ENCODE measurements at places on chromosomes 16 and 17.
A peak's percentile ranks its signal among the peaks of the same experiment; 100 is the strongest.

- DNase-seq, result no peak
Observed at GRCh38 chr16:85927959-85928358, 29.0 kb downstream of the IRF8 start.

DNA sequence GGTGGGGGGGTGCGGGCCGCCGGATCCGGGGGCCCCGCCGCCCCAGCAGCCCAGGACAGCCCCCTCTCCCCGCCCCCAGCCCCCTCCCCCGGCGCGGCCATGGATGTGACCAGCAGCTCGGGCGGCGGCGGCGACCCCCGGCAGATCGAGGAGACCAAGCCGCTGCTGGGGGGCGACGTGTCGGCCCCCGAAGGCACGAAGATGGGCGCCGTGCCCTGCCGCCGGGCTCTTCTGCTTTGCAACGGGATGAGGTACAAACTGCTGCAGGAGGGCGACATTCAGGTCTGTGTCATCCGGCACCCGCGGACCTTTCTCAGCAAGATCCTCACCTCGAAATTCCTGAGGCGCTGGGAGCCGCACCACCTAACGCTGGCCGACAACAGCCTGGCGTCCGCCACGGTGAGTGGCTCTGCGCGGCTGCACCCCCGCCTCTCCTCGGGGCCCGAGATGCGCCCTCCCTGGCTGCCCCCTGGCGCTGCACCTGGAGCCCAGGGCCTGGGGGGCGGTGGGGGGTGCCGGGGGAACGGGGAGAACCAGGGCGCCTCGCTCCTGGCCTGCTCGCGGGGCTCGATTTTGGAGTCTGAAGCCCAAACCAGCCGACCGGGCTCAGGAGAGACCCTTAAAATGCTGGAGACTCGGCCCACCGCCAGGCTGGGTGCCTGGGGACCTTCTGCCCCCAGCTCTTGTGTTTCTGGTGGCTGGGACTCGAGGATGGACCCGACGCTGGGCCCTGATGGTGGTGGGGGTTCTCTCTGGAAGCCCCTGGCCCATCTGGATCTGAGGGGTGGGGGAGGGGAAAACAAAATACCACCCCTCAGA, 744 bp downstream of the CMIP start:
- DNase-seq, result peak; percentile 31

- DNase-seq, result no peak
Observed at GRCh38 chr16:88499836-88500251, 46.8 kb downstream of the ZFPM1 start.

GRCh38 chr16:68283346-68283745, 19.0 kb downstream of the SLC7A6 start:
- DNase-seq, result no peak

GRCh38 chr17:64448665-64449512, at the start of gene MILR1:
Gene MILR1 (plus strand): TSS chr17:64449115. CDS start chr17:64449169, 54 bp downstream.
- DNase-seq, result no peak

- DNase-seq, result no peak
Observed at GRCh38 chr17:48251950-48252349, 144.4 kb downstream of the SNX11 start.

DNA sequence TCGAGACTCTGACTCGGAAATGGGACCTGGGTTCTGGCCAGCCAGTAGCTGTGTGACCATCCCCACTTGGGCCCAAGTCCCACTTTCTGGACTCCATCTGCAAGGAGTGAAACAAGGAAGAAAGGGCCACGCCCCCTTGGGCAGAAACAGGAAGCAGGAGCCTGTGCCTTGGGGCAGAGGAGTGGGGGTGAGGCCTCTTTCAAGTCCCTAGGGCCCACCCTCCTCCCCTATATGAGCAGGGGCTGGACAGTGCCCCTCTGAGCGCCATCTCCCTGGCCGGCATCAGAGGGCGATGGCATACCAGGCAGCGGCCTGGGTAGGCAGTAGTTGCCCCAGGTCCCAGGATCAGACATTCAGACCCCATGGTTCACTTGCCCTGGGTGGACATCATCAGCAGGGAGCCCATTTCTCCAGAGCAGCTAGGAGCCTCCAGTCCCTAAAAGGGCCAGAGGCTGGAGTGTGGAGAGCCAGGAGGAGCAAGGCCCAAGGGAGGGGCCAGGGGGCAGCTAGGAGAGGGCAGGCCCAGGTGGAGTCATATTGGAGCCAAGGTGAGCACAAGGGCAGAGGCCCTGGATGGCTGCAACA, 7.1 kb downstream of the BCAR1 start:
- no peak for DNase-seq

GRCh38 chr17:20067711-20068110, 58.6 kb downstream of the SPECC1 start:
- no peak for DNase-seq

- no peak for DNase-seq
Observed at GRCh38 chr16:57997528-57998265, 2.8 kb downstream of the ZNF319 start.

DNA sequence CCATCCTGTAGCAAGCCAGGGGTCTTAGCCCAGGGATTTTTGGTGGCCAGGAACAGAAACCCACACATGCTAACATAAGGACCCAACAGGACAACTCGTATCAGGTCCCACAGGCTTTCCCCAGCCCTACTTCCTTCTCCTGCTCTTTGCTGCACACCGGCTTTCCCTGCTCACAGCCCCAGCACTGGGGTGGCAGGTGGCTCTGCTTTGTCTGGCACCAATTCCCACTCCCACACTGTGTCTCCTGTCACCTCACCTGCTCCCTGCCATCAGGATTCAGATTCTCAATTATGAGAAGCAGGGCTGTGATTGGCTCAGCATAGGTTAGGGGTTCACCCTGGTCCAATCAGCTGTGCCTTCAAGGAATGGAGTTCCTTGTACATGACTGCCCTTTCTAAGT, 94.1 kb downstream of the TMEM132E start:
- DNase-seq, result no peak

DNA sequence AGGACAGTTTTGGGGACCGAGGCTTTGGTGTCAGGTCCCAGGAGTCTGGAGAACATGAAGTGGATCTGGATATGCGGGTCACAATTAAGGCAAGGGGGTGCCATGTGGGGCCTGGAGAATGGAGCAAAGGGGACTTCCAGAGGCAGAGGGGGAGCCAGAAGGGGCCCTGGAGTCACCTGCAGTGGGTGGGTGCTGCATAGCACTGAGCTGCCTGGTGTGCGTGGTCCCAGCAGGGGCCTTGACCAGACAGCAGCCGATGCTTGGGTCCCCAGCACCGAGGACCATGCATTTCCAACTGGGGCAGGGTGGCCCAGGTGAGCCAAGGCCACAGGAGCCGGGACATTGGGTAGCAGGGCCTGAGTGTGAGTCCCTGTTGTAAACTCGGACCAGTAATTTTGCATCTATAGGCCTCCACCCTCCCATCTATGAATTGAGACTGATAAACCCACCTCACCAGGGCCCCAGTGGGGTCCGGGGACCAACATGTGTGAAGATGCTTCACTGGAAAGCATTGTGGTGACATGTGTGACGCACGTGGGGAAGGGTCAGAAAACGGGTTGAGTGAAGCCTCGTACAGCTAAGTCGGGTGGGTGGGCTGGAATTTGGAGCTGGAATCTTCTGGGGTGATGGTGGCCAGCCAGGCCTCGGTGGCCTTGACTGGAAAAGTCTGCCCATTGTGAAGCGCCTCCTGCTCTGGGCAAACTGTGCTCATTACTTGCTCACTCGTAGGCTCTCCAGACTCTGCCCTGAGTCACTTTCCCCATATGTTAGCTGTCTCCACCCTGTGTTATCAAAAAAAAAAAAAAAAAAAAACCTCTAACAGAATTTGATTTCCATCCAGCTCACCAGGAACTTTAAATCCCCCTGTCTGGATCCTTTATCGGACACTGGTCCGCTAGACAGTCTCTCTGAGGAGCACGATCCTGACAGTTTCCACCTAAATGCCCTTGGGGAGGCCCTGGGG, 90.5 kb upstream of the ZNF469 start:
- DNase-seq, result no peak

- DNase-seq, result no peak
Observed at GRCh38 chr17:42830971-42831370, 2.2 kb upstream of the PSME3 start.

DNA sequence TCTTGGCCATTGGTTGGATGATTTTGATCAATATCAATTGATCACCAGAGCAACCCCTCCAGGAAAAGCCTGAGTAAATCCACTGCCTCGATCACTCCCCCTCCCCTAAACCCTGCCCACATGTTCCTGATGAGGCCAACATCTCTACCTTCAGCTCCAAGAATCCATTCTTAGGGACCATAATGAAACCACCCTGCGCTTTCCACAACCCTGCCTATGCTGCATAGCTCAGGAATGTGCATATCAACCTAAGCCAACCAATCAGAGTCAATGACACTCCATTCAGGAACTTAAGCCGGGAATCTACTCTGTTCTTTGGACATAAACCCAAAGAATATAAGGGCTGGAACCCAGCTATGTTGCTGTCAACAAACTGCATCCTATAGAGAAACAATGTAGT, 86.3 kb downstream of the MYH11 start:
- DNase-seq, result no peak

DNA sequence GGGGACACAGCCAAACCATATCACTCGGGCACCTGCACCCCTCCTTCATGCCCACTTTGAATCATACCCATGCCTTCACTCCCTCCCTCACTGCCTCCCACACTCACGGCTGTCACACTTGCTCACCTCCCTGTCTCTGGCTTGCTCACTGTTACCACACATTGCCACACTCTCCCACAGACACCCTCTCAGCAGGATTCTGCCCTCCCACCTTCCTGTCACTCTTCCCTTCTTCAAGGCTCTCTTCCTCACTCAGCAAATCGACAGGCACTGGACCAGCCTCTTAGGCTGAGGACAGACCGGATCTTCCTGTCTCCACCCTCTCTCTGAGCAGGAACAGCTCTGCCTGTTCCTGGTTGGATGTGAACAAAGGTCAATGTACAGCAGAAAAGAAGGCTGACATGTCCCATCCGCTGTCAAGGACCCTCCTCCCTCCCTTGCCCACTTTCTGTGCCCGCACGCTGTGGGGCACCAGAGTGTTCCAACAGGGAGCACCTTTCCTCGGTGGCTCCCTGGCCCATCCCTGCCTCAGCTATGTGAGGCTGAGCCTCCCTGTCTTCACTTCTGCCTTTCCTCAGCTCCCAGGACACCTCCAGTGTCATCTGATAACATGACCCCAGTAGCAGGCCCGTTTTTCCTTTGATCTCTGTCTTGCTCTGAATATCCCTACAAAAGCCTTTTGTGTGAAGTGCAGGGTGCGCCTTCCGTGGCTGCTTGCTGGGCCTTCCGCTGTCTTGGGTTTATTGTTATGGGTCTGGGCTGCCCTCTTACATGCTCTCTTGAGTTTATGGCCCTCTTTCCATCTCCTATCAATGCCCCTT, 47.0 kb downstream of the CCDC182 start:
- no peak for DNase-seq

- no peak for DNase-seq
Observed at GRCh38 chr16:53626161-53626560, 77.5 kb downstream of the RPGRIP1L start.

GRCh38 chr17:17018021-17018441, 24.2 kb upstream of the MPRIP start:
- no peak for DNase-seq

DNA sequence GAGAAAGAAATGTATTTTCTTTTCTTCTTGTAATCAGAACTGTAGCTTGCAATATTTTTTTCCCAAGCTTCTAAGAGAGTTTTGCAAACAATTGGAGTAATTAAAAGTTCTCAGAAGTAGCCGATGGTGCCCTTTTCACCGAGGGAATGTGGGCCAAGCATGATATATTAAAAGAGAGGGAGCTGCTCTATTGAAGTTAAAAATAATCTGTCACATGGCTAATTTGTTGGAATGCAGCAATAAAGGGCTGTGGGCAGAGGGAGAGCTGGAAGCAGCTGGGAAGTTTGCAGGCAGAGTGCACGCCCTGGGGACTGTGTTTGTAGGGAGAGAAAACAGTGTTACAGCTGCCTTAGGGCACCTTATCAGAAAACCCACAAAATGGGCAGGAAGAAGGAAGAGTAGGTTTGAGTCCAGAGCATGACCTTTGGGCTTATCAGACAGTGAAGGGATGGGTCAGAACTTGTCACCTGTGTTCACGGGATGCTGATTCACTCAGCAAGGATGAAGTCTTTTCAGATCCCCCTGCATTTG, 18.5 kb upstream of the TERF2 start:
- DNase-seq, result no peak

DNA sequence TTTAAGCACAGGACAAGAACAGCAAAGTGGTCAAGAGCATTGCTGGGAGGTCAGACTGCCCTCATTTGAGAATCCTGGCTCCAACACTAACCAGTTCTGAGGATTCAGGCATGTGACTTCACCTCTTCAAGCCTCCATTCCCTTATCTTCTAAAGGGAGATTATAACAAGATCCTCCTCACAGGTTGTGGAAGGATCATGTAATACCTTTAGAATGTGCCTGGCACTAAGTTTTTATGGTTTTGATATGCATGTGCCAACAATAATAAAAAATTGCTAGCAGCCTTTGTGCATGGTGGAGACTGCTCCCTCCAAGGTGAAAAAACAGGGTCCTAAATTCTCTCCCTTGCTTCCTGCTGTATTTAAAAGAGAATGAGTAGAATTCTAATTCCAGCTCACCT, 36.0 kb upstream of the ADAMTS18 start:
- DNase-seq, result no peak

DNA sequence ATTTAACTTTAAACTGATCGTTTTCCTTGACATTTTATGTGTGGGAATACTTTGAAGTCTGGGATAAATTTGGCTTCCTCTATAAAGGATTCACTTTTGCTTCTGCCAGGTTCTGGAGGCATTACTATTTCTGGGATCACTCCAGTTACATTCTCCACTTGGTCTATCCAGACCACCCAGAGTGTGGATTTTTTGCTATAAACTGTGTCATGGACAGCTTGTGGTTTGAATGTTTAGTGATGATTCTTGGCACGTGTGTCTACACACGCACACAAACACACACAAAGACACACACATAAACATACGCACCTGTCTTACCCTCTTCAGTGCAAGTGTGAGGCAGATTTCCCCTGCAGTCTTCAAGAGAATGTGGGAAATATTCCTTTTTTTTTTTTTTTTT, 27.4 kb upstream of the MSI2 start:
- no peak for DNase-seq

DNA sequence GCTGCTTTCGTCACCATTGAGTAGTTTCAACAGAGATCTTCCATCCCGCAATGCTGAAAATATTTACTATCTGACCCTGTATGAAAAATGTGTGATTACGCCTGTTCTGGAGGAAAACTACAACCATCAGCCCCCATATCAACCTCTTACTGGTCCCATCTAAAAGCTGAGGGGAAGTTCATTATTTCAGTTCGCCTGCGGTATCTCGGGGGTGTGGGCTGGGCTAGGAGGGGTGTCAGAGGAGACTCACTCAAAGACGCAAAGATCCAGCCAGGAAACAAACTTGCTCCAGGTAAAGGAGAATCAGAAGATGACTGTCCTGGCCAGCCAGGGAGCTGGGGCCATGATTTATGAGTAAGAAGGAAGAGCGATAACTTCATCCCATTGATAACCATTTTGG, 13.7 kb downstream of the CACNG1 start:
- no peak for DNase-seq

- no peak for DNase-seq
Observed at GRCh38 chr17:72465191-72466024, 344.6 kb downstream of the SOX9 start.

All from caudate nucleus (tissue), 63 donors.